ENCODE measurements at places on chromosomes 3 and 15. TPM values are rescaled to one million over a fixed set of nuclear protein-coding genes. Genes with fewer than 3 reads are reported as not detected.

The AEN gene
- 46.3 TPM for total RNA-seq

The PAK6 gene
- not detected for total RNA-seq

The IL17RE gene
- total RNA-seq: 0.29 TPM

The TM4SF1 gene
- 210 TPM for total RNA-seq

The ECE2 gene
- total RNA-seq: not detected

The SLC38A3 gene
- 0.29 TPM for total RNA-seq

The SAMMSON gene
- not detected for total RNA-seq

Data from osteoblast (primary cell).